Activated naive CD8-positive, alpha-beta T cell treated with anti-CD3 and anti-CD28 coated beads, Interleukin-2, amount 10 ng/mL, durations not matched to agents 7 days and 5 days (primary cell): ENCODE measurements at places on chromosomes 7 and 10. TPM values are rescaled to one million over a fixed set of nuclear protein-coding genes. Genes with fewer than 3 reads are reported as not detected.
A peak's percentile ranks its signal among the peaks of the same experiment; 100 is the strongest.

DNA sequence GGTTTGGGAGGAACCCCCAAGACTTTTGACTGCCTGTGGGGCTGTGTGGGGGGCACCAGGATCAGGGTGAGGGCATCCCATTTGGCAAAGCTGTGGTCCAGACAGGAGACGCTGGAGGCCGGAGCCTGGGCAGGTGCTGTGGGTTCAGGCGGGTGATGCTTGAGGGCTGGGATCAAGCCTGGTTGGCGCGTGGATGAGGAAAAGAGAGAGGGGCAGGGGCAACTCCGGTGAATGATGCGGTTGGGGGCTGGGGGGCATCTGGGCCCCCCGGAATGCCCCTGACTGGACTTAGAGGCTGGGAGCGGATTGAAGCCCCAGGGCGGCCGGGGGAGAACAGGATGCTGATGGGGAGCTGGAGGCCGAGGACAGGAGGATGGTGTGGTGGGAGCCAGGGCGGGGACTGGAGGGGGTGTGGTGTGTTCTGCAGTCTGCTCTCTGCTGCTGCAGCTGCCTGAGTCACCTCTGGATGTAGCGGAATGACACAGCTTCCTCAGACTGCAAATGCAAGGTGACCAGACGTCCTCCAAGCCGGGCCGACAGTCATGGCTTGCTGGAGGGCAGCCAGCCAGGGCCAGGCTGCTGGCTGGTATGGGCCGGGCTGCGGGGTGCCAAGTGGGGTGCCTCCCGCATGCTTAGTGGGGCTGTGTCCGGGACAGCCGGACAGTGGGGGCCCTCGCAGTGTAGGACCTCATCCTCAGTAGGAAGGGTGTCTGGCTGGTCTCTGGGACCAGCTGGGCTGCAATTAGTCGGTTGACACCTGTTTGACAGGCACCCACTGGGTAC, 3.2 kb downstream of the MAFK start:
- no peak for DNase-seq
- H3K4me3 ChIP-seq: peak overlapping the region; percentile 83

DNA sequence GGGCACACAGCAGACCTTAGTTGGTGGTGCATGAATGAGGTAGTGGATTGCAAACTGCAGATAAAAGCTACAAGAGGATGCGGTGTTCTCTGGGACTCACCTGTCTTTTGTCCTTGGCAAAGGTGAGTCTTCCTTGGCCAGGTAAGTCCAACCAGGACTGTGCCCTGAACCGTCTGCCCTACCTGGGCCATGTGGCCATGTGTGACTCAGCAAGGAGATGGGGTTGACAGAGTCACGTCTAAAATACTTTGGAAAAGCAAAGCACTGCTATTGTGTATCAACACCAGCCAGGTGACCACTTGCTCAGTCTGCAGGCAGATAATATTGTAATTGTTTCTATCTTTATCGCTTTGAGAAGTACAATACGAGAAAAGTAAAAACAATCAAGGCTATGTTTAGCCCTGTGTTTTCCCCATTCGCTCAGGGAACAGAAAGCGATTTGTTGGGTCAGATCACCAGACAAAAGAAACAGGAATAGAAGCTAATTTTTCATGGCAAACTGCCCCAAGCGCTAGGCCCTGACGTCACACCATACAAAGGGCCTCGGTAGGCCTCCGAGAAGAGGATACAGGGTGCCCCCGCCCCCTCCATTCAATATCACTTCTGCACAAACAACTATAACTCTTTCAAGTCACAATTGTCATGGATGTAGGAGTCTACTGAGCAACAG, 57.3 kb downstream of the FAM53B start:
- peak overlapping the region; percentile 58 for H3K27ac ChIP-seq
- peaks cover 33% of the 10 kb centered on the region for H3K36me3 ChIP-seq
- no peak for DNase-seq
- H3K4me1 ChIP-seq: peaks cover 44% of the 10 kb centered on the region
- no peaks in the 10 kb centered on the region for H3K27me3 ChIP-seq

The PPIA gene
- 1,658 TPM for total RNA-seq

GRCh38 chr10:323651-324293, 188.5 kb downstream of the ZMYND11 start:
- H3K4me1 ChIP-seq: peaks cover 10% of the 10 kb centered on the region
- peaks cover 2% of the 10 kb centered on the region for H3K36me3 ChIP-seq
- H3K4me3 ChIP-seq: peak overlapping the region; percentile 9
- H3K27ac ChIP-seq: peak overlapping the region; percentile 13

The ZNRF2 gene
- 27.1 TPM for total RNA-seq

The FAM237B gene
- not detected for total RNA-seq

DNA sequence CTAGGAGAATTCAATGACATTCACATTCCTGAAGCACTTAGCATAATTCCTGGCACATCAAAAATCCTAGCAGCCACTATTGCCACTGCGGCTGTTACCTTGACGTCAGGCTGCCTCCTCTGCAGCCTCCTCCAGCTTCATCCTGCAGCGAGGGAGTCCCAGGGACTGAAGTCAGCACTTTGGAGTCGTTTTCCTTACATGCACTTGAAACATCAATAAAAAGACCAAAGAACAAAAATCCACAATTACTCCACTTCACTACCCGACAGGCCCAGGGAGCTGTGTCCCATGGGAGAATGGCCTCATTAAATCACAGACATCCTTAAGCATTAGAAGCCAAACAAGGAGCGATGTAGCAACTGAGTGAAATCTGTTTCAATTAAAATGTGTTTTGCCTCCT, 48.6 kb upstream of the NANOS1 start:
- H3K36me3 ChIP-seq: peaks cover 14% of the 10 kb centered on the region
- H3K27ac ChIP-seq: no peak overlapping the region
- H3K4me1 ChIP-seq: no peaks in the 10 kb centered on the region

GRCh38 chr10:78260141-78260540, 226.5 kb downstream of the RPS24 start:
- H3K27ac ChIP-seq: no peak overlapping the region
- DNase-seq: no peak
- H3K4me3 ChIP-seq: no peak overlapping the region
- H3K4me1 ChIP-seq: no peaks in the 10 kb centered on the region
- H3K27me3 ChIP-seq: peaks cover 11% of the 10 kb centered on the region
- H3K36me3 ChIP-seq: no peaks in the 10 kb centered on the region

The LRRD1 gene
- total RNA-seq: not detected

The GRM3 gene
- not detected for total RNA-seq

- peaks cover 11% of the 10 kb centered on the region for H3K27me3 ChIP-seq
- H3K27ac ChIP-seq: no peak overlapping the region
- H3K36me3 ChIP-seq: no peaks in the 10 kb centered on the region
- H3K4me1 ChIP-seq: no peaks in the 10 kb centered on the region
Observed at GRCh38 chr7:108057951-108058481, 55.1 kb upstream of the LAMB1 start.

The CLIP2 gene
- 3.8 TPM for total RNA-seq

The NUTM2A gene
- total RNA-seq: 0.79 TPM

The PRLHR gene
- total RNA-seq: not detected

- H3K27ac ChIP-seq: no peak overlapping the region
- peaks cover 21% of the 10 kb centered on the region for H3K27me3 ChIP-seq
- DNase-seq: no peak
Observed at GRCh38 chr10:86261941-86262687, 104.5 kb downstream of the GRID1 start.

GRCh38 chr10:132413226-132414205, 16.5 kb downstream of the PWWP2B start:
- no peak overlapping the region for H3K4me3 ChIP-seq
- H3K27me3 ChIP-seq: no peaks in the 10 kb centered on the region
- no peak for DNase-seq

GRCh38 chr10:63977329-63977923, 456.2 kb downstream of the REEP3 start:
- no peaks in the 10 kb centered on the region for H3K36me3 ChIP-seq
- H3K4me3 ChIP-seq: no peak overlapping the region
- no peak overlapping the region for H3K27ac ChIP-seq
- DNase-seq: no peak
- peaks cover 1% of the 10 kb centered on the region for H3K4me1 ChIP-seq

DNA sequence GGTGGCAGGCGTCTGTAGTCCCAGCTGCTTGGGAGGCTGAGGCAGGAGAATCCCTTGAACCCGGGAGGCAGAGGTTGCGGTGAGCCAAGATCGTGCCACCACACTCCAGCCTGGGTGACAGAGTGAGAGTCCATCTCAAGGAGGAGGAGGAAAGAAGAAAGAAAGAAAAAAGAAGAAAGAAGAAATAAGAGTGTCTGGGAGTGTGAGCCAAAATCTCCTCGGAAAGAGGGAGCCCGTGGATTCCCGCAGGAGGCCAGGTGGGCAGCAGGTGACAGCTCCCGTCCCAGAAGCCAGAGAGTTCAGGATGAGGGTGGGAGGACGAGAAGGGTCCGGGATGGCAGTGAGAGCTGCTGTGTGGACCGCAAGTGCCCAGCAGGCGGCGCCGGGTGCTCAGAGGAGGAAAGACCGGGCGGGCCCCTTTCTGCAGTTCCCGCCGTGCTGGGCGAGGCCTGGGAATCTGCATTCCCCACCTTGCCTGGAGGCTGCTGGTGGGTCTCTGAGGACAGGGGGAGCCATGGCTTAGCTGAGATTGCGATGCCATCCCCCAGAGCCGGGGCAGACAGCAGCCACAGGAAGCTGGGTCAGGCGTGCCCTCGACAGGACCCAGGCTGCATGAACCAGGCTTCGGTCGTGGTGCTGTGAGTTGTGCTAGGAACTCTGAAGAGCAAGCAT, 17.1 kb upstream of the AMZ1 start:
- no peaks in the 10 kb centered on the region for H3K36me3 ChIP-seq
- H3K4me3 ChIP-seq: no peak overlapping the region
- H3K27me3 ChIP-seq: peaks cover 53% of the 10 kb centered on the region
- no peak overlapping the region for H3K27ac ChIP-seq
- DNase-seq: peak; percentile 82

- no peak overlapping the region for H3K27ac ChIP-seq
- no peak overlapping the region for H3K4me3 ChIP-seq
- H3K4me1 ChIP-seq: no peaks in the 10 kb centered on the region
Observed at GRCh38 chr10:126061526-126061925, 165.2 kb downstream of the FANK1 start.

- H3K27me3 ChIP-seq: no peaks in the 10 kb centered on the region
- peaks cover 6% of the 10 kb centered on the region for H3K4me1 ChIP-seq
- H3K27ac ChIP-seq: no peak overlapping the region
- no peak for DNase-seq
- H3K36me3 ChIP-seq: no peaks in the 10 kb centered on the region
- no peak overlapping the region for H3K4me3 ChIP-seq
Observed at GRCh38 chr7:17773289-17773626, 167.0 kb downstream of the SNX13 start.

GRCh38 chr10:33325929-33326328, 8.5 kb downstream of the NRP1 start:
- no peak for DNase-seq
- no peaks in the 10 kb centered on the region for H3K36me3 ChIP-seq
- H3K4me3 ChIP-seq: no peak overlapping the region
- no peak overlapping the region for H3K27ac ChIP-seq
- H3K4me1 ChIP-seq: peaks cover under 1% of the 10 kb centered on the region

The PON1 gene
- total RNA-seq: not detected

The BMPER gene
- total RNA-seq: not detected

DNA sequence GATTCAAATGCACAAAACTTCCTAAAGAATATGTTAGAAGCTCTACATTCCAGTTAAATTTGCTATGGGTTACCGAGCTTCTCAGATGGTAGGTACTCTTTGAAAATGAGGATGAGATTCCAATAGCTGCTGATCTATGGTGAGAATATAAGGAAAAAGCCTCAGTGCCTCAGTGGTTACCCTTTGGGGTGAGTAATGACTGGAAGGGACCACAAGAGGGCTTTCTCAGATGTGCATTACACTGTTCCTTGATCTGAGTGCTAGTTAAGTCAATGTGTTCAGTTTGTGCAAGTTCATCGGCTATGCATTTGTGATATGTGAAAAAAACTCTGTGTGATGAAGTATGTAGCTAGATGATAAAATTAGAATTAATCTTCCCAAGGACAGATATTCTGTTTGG, 3.5 kb downstream of the NRCAM start:
- no peaks in the 10 kb centered on the region for H3K36me3 ChIP-seq

The ENO4 gene
- total RNA-seq: not detected

GRCh38 chr7:129311429-129311828, 86.6 kb downstream of the AHCYL2 start:
- H3K27ac ChIP-seq: no peak overlapping the region
- no peaks in the 10 kb centered on the region for H3K4me1 ChIP-seq
- no peak overlapping the region for H3K4me3 ChIP-seq
- DNase-seq: no peak

The SFTPD gene
- not detected for total RNA-seq

- H3K4me1 ChIP-seq: peaks cover 2% of the 10 kb centered on the region
- H3K36me3 ChIP-seq: peaks cover 2% of the 10 kb centered on the region
- no peak overlapping the region for H3K27ac ChIP-seq
- H3K4me3 ChIP-seq: no peak overlapping the region
Observed at GRCh38 chr7:35021445-35021844, 15.8 kb downstream of the DPY19L1 start.

The TLX1 gene
- not detected for total RNA-seq

- H3K4me1 ChIP-seq: no peaks in the 10 kb centered on the region
- no peaks in the 10 kb centered on the region for H3K36me3 ChIP-seq
- no peak overlapping the region for H3K27ac ChIP-seq
Observed at GRCh38 chr7:121085922-121086321, 97.4 kb downstream of the CPED1 start.

The ADCY1 gene
- total RNA-seq: 0.14 TPM

DNA sequence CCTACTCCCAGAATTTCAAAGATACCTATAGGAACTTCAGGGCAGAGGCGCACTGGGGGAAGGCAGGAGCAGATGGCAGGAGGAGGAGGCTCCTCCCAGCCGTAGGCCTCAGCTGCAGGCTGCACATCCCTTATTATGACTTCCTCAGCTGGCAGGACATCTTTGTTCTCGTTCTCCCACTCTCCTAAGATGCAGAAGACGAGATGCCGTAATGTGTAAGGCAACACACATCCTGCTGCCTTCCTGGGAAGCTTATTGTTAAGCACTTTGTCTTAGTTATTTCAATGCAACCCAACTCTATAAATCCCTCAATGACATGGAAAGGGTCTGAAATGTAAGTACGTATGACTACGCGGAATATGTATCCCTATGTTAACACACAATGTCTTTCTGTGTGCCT, 599.8 kb upstream of the MGMT start:
- H3K36me3 ChIP-seq: no peaks in the 10 kb centered on the region
- no peak for DNase-seq
- no peaks in the 10 kb centered on the region for H3K27me3 ChIP-seq
- no peak overlapping the region for H3K4me3 ChIP-seq
- no peaks in the 10 kb centered on the region for H3K4me1 ChIP-seq

GRCh38 chr10:86188326-86188725, 178.3 kb downstream of the GRID1 start:
- H3K36me3 ChIP-seq: no peaks in the 10 kb centered on the region
- no peak overlapping the region for H3K4me3 ChIP-seq
- H3K27ac ChIP-seq: no peak overlapping the region
- no peaks in the 10 kb centered on the region for H3K4me1 ChIP-seq
- DNase-seq: no peak
- peaks cover 26% of the 10 kb centered on the region for H3K27me3 ChIP-seq
